ENCODE measurements at places on chromosomes 13 and 19.
A peak's percentile ranks its signal among the peaks of the same experiment; 100 is the strongest.

DNA sequence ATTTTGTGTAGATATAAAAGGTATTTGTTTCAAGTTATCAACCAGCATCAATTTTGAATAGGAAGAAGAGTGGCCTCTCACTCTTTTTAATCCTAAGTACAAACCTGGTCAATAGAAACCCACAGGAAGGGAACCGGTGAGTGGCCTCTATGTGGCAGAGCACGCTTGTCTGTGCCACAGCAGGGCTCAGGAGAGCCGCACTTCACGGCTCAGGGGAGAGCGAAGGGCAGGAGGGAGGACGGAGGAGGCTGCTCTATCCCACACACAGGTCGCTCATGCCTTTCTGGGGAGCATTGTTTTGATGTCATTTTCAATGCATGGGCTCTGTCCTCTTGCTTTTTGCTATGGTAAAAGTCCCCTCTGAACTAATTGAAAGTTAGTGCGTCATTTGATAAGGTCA is 57.2 kb downstream of the TNFRSF19 start:
- no peak for DNase-seq

GRCh38 chr13:102399791-102400674 is 1.8 kb downstream of the FGF14 start:
- DNase-seq = peak; percentile 22

DNA sequence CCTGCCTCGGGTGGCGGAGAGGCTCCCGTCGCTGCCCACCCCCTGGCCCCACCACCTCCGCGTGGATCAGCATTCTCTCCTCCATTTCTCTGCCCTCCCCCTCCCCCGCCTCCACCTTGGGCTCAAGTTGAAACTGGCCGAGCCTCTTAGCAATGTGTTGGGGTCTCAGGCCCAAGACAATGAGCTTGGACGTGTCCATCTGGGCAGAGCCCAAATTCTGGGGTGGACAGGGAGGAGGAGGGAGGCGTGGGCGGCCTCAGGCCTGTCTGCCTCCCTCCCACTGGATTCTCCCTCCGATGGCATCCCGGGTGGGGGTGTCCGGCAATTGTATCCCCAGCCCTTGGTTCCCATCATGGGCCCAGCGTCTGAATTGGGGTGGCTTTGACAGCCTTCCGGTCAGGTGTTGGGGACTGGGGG is 1.2 kb downstream of the CELF5 start:
- no peak for DNase-seq

- DNase-seq = no peak
These were observed 2.6 kb downstream of the GARRE1 start for GRCh38 chr19:34256835-34257558.

DNA sequence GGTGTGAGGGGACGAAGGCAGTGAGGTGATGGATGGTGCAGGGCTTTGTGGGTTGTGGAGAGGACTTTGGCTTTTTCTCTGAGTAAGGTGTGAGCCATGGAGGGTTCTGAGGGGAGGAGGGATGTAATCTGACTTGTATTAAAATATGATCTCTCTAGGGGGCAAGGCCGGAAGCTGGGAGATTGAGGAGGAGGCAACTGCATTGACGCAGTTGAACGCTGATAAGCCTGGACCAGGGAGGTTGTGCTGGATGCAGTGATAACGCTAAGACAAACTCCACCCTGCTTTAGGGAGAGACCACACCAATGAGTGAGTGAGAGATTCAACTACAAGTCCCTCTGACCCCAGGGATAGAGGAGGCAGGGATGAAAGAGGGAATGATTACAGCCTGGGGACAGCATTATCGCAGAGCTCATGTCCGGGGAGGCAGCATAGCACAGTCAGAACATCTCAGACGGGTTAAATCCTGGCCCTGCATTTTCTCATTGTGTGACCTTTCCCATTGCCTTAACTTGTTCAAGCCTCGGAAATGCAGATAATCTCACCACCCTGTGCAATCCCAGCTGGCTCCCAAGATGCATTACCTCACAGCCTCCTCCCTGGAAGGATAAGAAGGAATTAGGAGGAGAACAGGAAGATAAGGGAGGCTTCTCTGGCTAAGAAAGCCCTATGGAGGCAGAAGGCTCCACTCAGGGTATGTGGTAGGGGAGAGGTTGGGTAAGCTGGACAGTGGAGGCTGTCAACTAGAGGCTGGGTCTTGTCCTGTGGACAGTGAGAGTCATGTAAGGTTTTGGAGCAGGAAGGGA is 124.2 kb downstream of the CACNA1A start:
- DNase-seq = no peak

DNA sequence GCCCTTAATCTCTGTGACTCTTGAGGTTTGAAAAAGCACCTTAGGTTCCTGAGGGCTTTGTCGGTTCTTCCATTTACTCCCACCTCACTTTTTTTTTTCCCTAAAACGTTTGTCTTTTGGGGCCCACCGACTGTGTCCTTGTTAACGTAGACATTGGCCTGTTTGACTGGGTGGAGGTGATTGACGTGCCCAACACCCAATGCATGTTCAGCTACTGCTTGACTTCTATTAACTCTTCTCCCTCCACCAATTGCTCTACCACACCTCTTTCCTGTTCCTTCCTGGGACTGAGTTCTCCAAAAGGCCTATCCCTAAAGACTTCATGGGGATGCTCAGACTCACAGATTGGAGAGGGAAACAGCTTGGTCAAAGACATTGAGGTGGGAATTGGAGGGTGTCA is 17.3 kb downstream of the CKM start:
- DNase-seq = no peak

GRCh38 chr19:27780367-27781075 is 1432.4 kb downstream of the UQCRFS1 start:
- DNase-seq = no peak

DNA sequence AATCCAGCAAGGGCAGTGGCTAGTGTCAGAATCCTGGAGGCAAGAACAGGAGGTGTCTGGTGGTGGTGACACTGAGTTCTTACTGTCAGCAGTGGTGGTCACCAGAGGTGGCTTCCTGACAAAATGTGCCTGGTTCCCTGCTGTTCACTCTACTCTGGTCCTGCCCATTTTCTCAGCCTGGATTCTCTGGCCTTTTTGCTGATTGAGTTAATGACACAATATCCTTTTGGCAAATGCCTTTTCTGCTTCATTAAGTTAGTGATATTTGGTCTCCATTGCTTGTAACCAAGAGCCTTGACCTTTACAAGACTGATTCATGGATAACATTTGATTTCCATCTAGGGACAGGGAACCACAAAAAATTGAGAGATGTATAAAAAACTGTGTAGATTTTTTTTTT is 51.1 kb downstream of the RFC3 start:
- no peak for DNase-seq

GRCh38 chr19:52391135-52391534 is 6.5 kb upstream of the ZNF528 start:
- DNase-seq = no peak

- DNase-seq = no peak
These were observed 193.3 kb downstream of the USP12 start for GRCh38 chr13:26978081-26978860.

- DNase-seq = no peak
These were observed 171.9 kb downstream of the ITGBL1 start for GRCh38 chr13:101624210-101624922.

DNA sequence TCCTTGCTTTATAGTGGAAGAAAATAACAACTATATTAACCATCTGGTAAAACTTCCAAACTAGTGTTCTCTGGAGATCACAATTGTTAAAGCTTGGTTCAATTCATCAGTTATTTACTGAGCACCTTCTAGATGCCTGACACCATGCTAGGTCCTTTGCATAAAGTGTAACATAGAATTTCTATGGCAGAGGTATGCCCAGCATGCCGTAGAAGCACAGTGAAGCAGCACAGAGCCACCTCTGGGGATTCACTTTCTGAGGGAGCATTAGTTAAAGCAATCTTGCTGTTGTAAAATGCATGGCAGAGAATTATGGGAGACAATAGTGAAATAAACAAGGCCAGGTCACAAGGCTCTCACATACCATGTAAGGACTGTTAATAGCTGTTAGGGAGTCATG is 75.2 kb downstream of the LRRC63 start:
- DNase-seq = no peak

- DNase-seq = no peak
These were observed 620.2 kb downstream of the EFNB2 start for GRCh38 chr13:105915146-105915850.

- no peak for DNase-seq
These were observed 42.2 kb upstream of the FLT1 start for GRCh38 chr13:28537171-28537570.

DNA sequence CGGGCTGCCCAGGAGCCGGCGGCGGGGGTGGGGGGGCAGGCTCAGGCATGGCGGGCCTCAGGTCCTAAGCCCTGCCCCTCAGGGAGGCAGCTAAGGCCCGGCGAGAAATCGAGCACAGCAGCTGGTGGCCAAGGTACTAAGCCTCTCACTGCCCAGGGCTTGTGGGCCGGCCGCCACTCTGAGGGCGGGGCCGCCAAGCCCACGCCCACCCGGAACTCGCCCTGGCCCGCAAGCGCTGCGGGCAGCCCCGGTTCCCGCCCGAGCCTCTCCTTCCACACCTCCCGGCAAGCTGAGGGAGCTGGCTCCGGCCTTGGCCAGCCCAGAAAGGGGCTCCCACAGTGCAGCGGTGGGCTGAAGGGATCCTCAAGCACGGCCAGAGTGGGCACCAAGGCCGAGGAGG is 33.1 kb downstream of the PCDH8 start:
- no peak for DNase-seq
